Stimulated activated CD4-positive, alpha-beta T cell treated with anti-CD3 and anti-CD28 coated beads, Interleukin-4, amount 100 ng/mL, for 1 hour (primary cell): ENCODE measurements at places on chromosomes 2 and 18.

DNA sequence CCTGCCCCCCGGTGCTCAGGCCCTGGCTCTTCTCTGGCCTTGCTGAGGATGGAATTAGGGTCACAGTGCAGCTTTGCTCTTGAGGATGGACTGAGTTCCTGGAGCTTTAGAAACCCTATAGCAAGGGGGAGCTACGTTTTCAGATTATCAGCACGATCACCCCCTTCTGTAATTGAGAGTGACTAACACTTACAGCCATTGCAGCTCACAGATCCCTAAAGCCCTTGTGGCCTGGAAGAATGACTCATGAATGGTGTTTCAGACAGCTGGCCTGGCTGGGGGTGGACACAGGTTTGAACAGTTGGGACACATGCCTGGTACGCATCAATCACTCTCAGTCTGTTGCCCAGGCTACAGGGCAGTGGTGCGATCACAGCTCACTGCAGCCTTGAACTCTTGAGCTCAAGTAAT lies 79.7 kb upstream of the IGFBP5 start:
- no peak for DNase-seq

- DNase-seq, result peak; percentile 30
These were observed 64.0 kb downstream of the MBP start for GRCh38 chr18:77068321-77069312.

DNA sequence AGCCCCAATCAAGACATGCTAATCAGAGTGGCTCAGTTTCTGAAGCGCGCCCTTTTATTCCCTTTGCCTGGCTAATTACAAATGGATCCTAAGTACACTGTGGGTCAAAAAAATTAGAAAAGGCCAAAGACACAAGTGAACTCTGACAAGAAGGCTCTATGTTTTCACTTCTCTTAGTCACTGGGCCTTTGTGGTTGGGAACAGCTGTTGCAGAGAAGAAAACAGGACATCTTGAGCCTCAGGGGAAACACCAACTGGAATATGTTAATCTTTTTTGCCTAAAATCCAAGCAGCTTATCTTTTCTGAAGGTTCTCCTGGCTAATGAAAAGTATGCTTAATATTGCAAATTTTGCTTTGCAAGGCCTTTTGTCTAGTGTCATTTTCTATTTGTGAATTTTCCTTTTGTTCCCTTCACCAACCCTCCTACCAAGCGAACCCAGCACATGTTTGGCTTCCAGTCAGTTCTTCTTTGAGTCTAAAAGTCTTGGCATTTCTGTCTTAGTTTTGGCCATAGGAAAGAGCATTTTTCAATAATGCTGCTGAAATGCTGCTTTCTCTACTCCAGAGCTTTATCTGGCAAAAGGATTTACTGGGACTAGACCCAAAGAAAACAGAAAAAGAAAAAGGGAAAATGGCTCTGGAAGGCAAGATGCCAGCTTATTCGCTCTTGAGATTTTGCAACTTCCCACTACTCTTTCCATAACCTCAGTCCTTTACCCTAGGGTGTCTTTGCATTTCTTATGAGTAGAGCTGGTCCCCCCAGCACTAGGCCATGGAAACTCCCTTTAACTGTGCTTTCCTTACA lies 440.2 kb upstream of the ST6GAL2 start:
- DNase-seq, result no peak

GRCh38 chr18:77733292-77733903 lies 483.8 kb downstream of the GALR1 start:
- DNase-seq, result no peak

- no peak for DNase-seq
These were observed 26.7 kb downstream of the ITPRID2 start for GRCh38 chr2:181918188-181918587.

DNA sequence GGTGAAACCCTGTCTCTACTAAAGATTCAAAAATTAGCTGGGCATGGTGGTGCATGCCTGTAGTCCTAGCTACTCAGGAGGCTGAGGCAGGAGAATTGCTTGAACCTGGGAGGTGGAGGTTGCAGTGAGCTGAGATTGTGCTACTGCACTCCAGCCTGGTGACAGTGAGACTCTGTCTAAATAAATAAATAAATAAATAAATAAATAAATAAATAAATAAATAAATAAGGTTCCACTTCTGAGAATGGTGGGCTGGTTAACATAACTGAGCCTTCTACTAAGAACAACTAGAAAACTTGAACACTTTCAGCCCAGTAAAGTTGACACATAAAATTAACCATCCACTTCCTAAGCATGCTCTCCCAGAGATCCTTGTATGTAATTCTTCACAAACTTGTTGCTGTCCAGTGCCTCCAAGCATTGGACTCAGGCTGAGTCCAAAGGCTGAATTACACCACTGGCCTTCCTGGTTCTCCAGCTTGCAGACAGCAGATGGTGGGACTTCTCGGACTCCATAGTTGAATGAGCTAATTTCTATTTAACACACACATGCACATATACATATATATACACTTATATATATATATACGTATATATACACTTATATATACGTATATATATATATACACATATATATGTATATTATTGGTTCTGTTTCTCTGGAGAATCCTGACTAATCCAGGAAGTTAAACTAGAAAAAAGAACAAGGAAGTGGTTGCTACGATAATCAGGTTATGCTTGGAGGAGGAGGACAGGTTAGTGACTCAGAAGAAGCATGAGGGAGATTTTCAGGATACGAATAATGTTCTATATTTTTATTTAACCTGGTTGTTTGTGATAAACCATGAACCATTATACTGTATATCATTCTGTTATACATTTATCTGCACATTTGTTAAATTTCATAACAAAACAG lies 348.8 kb downstream of the METTL4 start:
- no peak for DNase-seq

DNA sequence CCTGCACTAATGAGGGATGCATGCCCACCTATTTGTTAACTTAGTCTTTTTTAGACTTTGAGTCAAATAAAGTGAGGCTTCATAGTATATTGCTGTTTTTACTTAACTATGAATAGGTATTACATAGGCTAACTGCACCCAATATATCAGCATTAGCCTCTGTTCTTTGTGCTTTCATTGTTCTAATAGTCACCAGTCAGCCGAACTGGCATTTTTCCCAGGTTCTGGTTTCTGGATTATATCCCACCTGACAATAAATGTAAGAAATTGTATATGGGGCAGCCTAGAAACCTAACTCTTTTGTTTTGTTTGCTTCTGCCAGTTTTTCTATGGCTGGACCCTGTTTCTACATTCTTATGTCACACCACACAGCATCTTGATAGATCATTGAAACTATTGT lies 1672.4 kb upstream of the LRRTM1 start:
- DNase-seq, result no peak

- DNase-seq, result no peak
These were observed 136.7 kb downstream of the NFATC1 start for GRCh38 chr18:79532313-79533007.

GRCh38 chr2:224545884-224546644 lies 39.1 kb downstream of the CUL3 start:
- DNase-seq, result no peak

DNA sequence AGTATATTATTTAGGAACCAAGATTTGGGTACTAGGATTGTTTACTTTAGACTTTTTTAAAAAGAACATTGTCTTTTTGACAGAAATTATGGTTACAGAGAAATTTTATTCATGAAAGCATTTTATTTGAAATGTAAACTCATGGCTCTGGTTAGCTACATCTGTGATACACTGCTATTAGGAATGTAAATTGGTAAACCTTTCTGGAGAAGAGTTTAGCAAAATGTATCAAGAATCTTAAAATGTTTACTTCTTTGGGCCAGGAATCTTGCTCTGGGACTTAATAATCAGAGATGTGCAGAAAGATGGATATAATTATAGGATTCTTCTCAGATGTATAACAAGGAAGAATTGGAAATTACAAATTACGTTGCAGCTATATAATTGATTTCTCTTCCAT lies 19.7 kb downstream of the MAP3K20 start:
- no peak for DNase-seq

- no peak for DNase-seq
These were observed 99.2 kb downstream of the DYNAP start for GRCh38 chr18:54690198-54690597.

DNA sequence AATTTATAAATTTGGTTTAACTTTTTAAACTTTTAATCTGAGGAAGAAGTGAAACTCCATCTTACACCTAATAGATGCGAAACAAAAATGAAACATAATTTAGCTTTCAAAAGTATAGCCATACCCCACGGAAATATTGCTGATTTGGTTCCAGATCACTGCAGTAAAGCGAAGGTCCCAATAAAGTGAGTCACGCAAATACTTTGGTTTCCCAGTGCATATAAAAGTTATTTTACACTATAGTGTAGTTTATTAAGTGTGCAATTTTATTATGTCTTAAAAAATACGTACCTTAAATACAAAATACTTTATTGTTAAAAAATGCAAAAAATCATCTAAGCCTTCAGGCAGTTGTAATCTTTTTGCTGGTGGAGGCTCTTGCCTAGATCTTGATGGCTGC lies 55.1 kb downstream of the TWSG1 start:
- no peak for DNase-seq

DNA sequence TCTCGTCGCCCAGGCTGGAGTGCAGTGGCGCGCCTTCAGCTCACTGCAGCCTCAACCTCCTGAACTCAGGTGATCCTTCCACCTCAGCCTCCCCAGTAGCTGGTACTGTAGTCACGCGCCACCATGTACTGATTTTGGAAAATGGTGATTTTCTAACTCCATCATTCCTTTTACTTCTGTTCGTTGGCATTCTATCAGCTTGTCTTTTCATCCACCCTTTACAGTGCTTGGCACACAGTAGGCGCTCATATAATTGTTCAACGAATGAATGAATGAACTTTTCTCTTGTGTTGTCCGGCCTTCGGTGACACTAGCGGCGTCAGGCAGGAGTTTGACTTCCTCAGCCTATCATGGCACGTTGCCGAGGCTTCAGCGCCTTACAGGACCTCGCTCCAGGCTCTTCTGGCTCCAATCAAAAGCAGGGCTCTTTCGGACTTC lies 373 bp upstream of the MTHFD2 start:
- no peak for DNase-seq

- no peak for DNase-seq
These were observed 31.6 kb upstream of the NCK2 start for GRCh38 chr2:105712981-105713596.

GRCh38 chr2:216971593-216971992 lies 111.7 kb upstream of the TNP1 start:
- DNase-seq, result no peak

- DNase-seq, result no peak
These were observed 74.2 kb upstream of the ID2 start for GRCh38 chr2:8607606-8608005.

- no peak for DNase-seq
These were observed 391 bp downstream of the ZNF385B start for GRCh38 chr2:179861027-179861415.

DNA sequence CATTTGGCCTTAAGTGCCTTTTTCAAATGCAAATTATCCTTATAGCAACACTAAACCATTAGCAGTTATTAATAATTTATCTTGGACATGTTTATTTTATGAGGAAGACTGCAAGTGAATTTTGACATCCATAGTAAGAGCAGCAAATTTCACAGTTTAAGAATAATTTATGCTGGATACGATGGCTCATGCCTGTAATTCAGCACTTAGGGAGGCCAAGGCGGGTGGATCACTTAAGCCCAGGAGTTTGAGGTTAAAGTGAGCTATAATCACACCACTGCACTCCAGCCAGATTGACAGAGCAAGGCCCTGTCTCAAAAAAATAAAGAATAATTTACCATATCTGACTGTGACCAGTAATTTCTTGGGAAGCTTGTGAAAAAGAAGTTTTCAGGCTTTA lies 286.2 kb downstream of the TMX3 start:
- no peak for DNase-seq
